ENCODE measurements at places on chromosomes 3 and 15.

DNA sequence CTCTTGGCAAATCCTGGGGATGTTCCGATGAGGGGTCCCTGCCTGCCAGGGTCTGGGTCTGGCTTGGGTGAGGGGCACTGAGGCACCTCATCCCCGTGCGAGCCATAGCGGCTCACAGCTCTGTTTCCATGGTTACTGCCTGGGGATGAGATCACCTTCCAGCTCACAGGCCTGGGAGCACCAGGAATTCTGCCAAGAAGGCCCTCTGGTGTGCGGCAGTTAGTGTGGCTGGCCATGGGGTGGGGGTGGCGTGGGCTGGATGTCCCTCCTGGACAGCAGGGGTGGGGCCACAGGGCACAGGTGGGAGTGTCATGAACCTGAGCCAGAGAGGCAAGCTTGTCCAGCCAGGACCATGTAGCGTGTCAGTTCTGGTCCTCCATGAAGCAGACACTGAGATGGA is 22.1 kb upstream of the PRR23E start:
- no peak for DNase-seq

- no peak for DNase-seq
Measured at GRCh38 chr15:33722005-33722672, 246.2 kb upstream of the CHRM5 start.

GRCh38 chr3:169405076-169405475 is 258.4 kb downstream of the MECOM start:
- DNase-seq = no peak

GRCh38 chr15:76575679-76576078 is 239.1 kb downstream of the ISL2 start:
- DNase-seq = no peak

DNA sequence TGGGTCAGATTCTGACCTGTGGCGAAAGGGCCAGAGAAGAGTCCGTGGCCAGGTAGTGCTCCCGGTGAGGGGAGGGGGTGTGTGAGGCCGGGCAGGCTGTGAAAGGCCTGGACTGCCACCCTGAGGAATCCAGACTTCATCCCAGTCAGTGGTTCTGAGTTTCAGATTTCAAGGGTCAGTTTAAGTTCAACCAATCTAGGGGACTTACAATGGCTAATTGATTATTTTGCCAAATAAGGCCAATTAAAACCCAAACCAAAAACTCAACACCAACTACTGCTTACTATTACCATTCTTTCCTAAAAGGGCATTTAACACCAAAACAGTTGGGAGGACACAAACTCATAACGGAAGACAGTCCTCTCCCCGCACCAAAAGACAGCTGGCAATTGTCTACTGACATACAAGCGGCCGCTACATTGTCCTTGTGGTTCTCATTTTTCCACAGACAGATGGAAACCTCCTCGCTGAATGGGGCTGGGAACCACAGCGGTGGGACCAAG is 30.5 kb downstream of the TMEM44 start:
- no peak for DNase-seq

DNA sequence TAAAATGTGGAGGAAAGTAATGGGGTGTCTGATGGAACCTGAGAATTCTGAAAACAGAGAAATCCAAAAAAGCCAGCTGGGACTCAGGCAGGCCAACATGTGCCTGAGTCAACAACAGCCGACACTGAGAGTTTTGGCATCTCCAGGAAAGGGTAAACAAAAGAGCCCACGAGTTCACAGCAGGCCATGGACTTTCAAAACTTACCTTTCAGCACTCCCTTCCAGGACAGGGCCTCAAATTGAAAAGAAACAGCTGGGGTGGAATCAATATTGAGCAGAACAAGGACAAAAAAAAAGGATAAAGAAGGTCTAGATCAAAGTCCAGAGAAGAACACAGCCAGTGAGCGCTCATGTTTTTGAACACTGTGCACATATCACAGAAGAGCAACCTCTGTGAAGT is 735.4 kb upstream of the GRM7 start:
- no peak for DNase-seq

GRCh38 chr3:128412180-128413002 is 54.3 kb downstream of the DNAJB8 start:
- DNase-seq = no peak

DNA sequence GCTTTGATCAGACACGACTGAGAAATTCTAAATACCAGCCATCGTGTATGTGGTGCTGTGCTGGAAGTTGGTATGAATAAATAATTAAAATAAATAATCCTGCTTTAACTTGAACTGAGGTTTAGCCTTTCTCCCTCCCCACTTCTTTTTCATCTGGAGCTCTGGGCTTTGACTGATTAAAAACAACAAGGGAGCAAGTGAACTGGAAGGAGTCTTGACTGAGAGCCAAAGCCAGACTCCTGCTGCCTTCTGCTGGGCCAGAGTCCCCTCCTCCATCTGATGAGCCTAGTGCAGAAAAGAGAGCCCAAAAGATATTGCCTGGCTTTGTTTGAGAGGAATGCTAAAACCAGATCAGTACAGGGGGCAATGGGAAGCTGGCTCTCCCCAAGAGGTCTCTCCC is 96.0 kb downstream of the CCNL1 start:
- no peak for DNase-seq

DNA sequence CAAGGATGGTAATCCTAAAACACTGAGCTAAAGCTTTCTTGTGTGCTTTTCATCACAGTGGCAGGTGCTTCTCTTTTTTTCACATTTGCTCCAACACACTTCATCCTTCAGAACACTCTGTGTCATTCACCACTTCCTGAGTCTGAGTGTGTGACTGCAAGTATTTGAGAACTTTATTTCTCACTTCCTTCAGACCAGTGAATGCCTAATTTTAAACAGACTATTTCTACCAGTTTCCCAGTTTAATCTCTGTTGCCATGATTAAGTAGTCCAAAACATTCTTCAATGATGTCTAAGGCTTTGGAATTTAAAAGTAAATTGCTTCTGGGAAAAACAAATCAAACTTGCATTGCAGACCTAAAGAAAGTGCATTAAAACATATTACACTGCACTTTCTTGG is 541.2 kb downstream of the RBMS3 start:
- no peak for DNase-seq

DNA sequence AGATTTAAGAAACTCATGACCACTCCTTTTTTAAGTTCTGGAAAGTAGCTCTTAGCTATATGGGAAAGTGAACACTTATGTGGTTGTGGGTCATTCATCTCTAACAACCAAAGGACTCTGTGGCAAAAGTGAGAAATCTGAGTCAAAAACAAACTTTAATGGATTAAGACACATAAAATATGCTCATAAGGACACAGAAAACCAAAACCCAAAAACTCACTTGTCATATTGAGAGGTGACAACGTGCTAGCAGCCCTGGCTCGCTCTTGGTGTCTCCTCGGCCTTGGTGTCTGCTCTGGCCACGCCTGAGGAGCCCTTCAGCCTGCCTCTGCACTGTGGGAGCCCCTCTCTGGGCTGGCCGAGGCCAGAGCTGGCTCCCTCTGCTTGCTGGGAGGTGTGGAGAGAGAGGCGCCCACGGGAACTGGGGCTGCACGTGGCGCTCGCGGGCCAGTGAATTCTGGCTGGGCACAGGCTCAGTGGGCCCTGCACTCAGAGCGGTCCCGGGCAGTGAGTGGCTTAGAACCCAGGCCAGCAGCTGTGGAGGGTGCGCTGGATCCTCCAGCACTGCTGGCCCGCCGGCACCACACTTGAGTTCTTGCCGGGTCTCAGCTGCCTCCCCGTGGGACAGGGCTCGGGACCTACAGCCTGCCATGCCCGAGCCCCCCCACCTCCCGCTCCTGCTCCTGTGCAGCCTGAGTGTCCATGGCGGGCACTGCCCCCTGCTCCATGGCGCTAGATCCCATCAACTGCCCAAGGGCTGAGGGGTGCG is 30.3 kb upstream of the SKIL start:
- DNase-seq = no peak

GRCh38 chr15:48634096-48634495 is 11.4 kb downstream of the FBN1 start:
- no peak for DNase-seq

DNA sequence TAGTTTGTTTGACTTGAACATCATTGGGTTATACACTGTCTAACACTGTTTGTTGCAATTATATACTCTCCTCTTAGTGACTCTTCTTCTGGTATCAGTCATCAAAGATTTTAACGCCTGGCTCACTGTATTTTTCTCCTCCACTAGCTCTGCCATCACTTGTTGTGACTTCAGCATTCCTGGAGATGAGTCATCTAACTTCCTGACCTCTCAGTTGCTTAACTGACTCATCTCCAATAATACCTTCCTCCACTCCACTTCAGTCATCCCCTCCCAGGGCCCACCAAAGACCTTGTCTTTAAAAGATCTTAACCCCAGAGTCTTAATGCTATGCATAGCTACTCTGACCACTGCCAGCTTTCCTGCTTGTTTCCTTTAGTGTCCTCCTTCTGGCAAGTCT is 28.6 kb upstream of the CLSTN2 start:
- DNase-seq = no peak

GRCh38 chr15:28020644-28021043 is 78.5 kb downstream of the OCA2 start:
- no peak for DNase-seq

DNA sequence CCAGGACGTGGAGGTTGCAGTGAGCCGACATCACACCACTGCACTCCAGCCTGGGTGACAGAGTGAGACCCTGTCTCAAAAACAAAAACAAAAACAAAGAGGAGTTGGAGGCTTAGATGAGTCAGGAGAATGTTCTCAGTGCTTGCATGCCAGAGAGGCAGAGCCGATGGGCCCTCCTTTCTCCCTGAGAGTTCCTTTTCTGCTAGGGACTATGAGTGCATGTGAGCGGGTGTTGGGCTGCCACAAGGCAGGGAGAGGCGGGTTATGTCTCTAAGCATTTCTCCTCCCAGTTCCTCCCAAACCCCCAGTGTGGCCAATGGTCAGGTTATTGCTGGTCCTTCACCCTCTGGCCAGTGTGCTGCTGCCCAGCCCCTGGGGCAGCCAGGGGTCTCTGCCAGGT is 45.1 kb downstream of the RTP1 start:
- no peak for DNase-seq

- DNase-seq = no peak
Measured at GRCh38 chr3:42492508-42493080, 9.8 kb upstream of the VIPR1 start.

DNA sequence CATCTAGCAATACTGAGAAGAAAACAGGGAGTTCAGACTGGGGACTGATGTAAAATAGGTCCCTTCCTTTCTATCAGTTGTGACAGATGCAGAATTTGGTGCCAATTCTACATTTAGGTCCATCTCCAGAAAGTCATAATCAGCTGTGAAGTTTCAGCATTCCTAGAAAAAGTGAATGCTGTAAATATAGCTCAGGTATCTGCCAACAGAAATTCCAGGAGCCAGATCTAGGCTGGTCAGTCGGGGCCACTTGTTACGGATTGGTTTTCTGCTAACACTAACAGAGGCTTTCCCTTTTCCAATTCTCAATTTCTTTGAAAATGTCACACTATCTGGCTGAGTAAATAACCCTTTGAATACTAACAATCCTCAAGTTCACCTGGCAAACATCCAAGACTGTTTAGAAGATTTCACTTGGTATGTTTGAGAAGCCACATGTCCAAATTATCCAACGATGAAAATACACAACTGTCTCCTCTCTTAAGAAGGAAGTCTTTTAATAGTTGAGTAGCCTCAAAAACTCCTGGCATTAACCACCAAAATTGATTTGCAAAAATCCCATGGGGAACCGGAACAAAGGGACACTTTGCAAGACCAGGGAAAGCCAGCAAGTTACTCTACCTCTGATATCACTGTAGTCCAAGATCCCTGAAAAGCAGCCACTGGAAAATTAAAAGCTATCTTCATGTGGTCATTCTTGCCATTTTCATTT is 222.3 kb downstream of the ZMAT3 start:
- no peak for DNase-seq

GRCh38 chr15:38475361-38475760 is 21.4 kb downstream of the FAM98B start:
- no peak for DNase-seq

- DNase-seq = no peak
Measured at GRCh38 chr3:123750659-123751420, 133.3 kb downstream of the MYLK start.

GRCh38 chr3:38545550-38545949 is 49.4 kb downstream of the EXOG start:
- DNase-seq = no peak

- no peak for DNase-seq
Measured at GRCh38 chr3:98573181-98573728, 20.2 kb downstream of the CPOX start.

DNA sequence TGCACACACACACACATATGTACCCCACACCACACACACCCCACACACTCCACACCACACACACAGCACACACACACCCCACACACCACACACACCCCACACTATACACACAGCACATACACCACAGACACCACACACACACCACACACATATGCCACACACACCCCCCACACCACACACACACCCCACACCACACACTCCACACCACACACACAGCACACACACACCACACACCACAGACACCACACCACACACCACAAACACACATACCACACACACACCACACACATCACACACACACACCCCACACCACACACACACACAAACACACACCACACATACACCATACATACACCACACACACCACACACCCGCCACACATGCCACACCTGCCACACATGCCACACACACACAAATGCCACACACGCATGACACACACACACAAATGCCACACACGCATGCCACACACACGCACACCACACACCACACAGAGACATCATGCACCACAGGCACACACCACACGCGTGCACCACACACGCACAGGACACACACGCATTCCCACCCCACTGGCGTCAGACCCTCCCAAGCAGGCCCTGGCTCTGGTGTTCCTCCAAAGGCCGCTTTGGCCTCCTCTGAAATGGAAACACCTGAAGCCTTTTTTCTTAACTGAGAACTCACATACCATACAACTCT is 15.7 kb downstream of the CHST13 start:
- DNase-seq = no peak

GRCh38 chr15:85681386-85681785 is 113.3 kb downstream of the KLHL25 start:
- no peak for DNase-seq

DNA sequence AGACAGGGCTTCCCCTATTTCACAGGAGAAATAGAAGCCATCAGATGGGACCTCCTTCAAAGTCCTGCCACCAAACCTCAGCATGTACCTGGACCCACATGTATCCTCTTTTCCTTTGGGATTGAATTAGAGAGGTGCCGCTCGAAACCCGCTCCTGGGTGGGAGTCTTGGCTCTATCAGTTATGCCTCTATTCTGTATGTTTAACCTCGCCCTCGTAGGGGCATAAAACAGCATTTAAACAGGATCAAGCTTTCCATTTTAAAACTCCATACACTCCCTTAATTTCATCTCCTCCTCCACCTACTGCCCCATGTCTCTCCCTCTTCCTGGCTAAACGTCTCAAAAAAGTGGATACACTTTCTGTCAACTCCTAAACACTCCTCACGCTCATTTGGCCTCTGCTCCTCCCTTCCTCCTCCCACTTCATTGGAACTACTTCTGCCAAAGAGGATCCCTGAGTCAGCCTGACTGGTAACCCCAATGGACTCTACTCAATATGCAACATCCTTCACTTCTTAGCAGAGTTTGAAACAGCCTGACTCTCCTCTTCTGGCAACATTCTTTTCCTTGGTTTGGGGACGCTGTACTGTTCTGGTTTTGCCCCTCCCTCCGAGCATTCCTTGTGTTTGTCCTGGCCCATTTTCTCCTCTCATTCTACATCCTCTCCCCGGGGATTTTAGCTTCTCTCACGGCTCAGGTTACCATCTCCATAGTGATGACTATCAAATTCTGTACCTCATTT is 23.0 kb upstream of the MUC20 start:
- no peak for DNase-seq

GRCh38 chr15:101538177-101538576 is 48.7 kb upstream of the PCSK6 start:
- DNase-seq = no peak

GRCh38 chr15:58065445-58066041 is at the start of gene ALDH1A2:
TSS of gene ALDH1A2 (minus strand) at chr15:58065711. CDS start at chr15:58065650, 61 bp downstream.
- no peak for DNase-seq

All from CMK (cell line).